Chondrocyte (in vitro differentiated cells): ENCODE measurements at places on chromosomes 2 and 18. TPM values are rescaled to one million over a fixed set of nuclear protein-coding genes. Genes with fewer than 3 reads are reported as not detected.

Gene TEX44
- total RNA-seq = not detected in 3 replicates

Gene NYAP2
- total RNA-seq = 0.05 TPM in 1 of 3 replicates, not detected in the others

Gene MYO7B
- total RNA-seq = 0.02 to 0.31 TPM in 2 of 3 replicates, not detected in the other

Gene TDRD15
- 0.07 to 0.12 TPM (median 0.10 TPM) in 3 replicates for total RNA-seq

Gene SPATS2L
- 233 to 237 TPM (median 233 TPM) in 3 replicates for total RNA-seq

Gene MDH1
- 93.9 to 114 TPM (median 103 TPM) in 3 replicates for total RNA-seq

GRCh38 chr2:142315346-142315745 lies 184.5 kb upstream of the LRP1B start:
- no peaks in the 10 kb centered on the region for H3K27me3 ChIP-seq
- H3K4me3 ChIP-seq = no peak overlapping the region
- H3K27ac ChIP-seq = peak overlapping the region; percentile 17
- DNase-seq = no peak
- H3K36me3 ChIP-seq = no peaks in the 10 kb centered on the region

DNA sequence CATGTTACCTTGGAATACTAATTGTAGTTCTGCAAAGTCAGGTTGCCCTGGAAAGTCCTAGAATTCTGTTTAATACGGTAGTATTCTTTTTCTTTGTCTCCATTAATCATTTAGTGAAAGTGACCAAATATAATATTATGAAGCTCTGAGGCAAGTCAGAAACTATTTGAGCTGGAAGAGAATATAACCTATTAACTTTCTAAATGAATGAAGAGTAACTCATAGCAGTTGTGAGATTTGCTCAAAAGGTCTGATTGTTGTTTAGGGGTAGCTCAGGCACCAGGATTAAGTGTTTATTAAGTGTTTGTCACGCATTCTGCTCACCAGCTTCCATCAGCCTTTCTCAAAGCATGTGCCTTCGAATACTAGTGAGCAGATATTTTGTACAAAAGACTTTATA lies 46.7 kb upstream of the SERPINE2 start:
- no peak for DNase-seq
- H3K4me3 ChIP-seq = no peak overlapping the region
- peak overlapping the region; percentile 34 for H3K27ac ChIP-seq
- H3K4me1 ChIP-seq = peaks cover 27% of the 10 kb centered on the region
- no peaks in the 10 kb centered on the region for H3K36me3 ChIP-seq
- no peaks in the 10 kb centered on the region for H3K27me3 ChIP-seq

DNA sequence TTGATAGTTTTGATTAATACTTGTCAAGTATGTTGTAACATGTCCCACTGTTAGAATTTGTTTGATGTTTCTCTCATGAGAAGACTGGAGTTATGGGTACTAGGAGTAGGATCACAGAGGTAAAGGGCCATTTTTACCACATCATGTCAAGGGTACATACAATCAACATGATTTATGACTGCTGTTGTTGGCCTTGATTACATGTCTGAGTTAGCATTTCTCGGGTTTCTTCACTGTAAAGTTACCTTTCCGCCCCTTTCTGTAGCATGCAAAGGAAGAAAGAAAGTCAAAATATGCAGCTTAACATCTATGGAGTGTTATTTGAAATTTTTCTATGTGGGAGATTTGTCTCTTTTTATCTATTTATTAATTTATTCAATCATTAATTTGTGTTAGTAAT lies 1456.4 kb downstream of the SUCLG1 start:
- peaks cover 5% of the 10 kb centered on the region for H3K4me1 ChIP-seq
- no peak for DNase-seq
- peaks cover 4% of the 10 kb centered on the region for H3K27me3 ChIP-seq
- H3K4me3 ChIP-seq = no peak overlapping the region
- H3K36me3 ChIP-seq = no peaks in the 10 kb centered on the region
- H3K27ac ChIP-seq = no peak overlapping the region

DNA sequence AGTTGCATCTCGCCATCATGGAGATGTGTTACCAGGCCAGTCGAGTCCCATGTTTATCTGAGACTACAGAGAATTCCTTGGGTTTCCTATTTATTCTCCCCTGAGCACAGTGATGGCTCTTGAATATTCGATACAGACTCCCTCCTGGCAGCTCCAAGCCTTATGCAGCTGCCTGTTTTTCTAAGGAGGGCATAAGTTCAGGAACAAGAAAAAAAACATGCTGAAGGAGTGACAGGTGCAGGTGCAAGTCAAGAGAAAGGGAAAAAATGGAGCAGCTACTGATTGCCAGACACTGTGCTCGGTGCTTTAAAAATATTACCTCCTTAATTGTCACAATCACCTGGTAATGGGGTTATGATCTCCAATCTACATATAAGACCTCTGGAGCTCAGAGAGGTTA lies 177.2 kb upstream of the DPP10 start:
- peaks cover 3% of the 10 kb centered on the region for H3K27me3 ChIP-seq
- DNase-seq = no peak
- no peaks in the 10 kb centered on the region for H3K4me1 ChIP-seq
- no peaks in the 10 kb centered on the region for H3K36me3 ChIP-seq
- no peak overlapping the region for H3K27ac ChIP-seq
- no peak overlapping the region for H3K4me3 ChIP-seq

- DNase-seq = no peak
- no peak overlapping the region for H3K4me3 ChIP-seq
- no peaks in the 10 kb centered on the region for H3K36me3 ChIP-seq
- peak overlapping the region; percentile 17 for H3K27ac ChIP-seq
These were observed 144.1 kb downstream of the EVA1A start for GRCh38 chr2:75416420-75417342.

GRCh38 chr2:85996591-85996990 lies 107.8 kb upstream of the ST3GAL5 start:
- H3K36me3 ChIP-seq = peaks cover 2% of the 10 kb centered on the region
- peaks cover 67% of the 10 kb centered on the region for H3K4me1 ChIP-seq
- H3K4me3 ChIP-seq = no peak overlapping the region
- peak; percentile 47 for DNase-seq

DNA sequence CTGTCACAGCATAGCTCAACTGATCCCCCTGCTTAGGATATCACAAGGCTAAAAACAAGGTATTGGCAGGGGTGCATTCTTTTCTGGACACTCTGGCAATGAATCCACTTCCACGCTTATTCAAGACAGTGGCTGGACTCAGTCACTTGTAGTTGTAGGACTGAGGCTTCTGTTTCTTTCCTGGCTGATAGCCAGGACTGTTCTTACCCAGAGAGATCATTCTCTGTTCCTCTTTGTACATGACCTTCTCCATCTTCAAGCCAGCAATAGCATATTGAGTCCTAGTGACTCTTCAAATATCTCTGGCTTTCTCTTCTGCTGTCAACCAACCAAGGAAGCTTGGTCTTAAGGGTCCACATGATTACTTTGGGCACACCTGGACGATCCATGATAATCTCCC lies 241.3 kb downstream of the RBM43 start:
- no peak overlapping the region for H3K27ac ChIP-seq
- H3K36me3 ChIP-seq = no peaks in the 10 kb centered on the region
- H3K27me3 ChIP-seq = no peaks in the 10 kb centered on the region
- H3K4me3 ChIP-seq = no peak overlapping the region
- no peak for DNase-seq

DNA sequence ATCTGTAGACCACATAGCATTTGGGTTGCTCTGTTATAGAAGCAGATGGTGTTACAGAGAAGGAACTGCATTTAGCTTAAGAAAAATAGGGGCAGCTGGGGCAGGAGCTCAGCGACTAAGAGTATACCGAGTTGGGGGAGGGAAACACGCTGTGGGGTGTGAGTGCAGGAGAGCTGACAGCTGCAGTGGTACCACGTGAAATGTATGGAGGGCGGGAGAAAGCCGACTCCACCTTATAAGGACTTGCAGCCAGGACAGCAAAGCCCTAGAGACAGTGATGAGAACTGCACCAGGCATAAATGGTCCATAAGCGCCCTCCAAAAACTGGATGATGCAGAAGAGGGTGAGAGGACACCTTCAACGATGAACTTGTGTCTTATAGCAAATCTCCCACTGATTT lies 237.6 kb downstream of the PRKCE start:
- H3K27me3 ChIP-seq = no peaks in the 10 kb centered on the region
- DNase-seq = no peak
- no peak overlapping the region for H3K4me3 ChIP-seq
- peaks cover 34% of the 10 kb centered on the region for H3K4me1 ChIP-seq
- no peak overlapping the region for H3K27ac ChIP-seq
- no peaks in the 10 kb centered on the region for H3K36me3 ChIP-seq

- H3K36me3 ChIP-seq = peaks cover 2% of the 10 kb centered on the region
- H3K27me3 ChIP-seq = peaks cover 54% of the 10 kb centered on the region
These were observed 5.1 kb downstream of the CXCR1 start for GRCh38 chr2:218161644-218162043.

- DNase-seq = no peak
- no peaks in the 10 kb centered on the region for H3K4me1 ChIP-seq
- peaks cover 5% of the 10 kb centered on the region for H3K36me3 ChIP-seq
- H3K27me3 ChIP-seq = peaks cover 11% of the 10 kb centered on the region
These were observed 108.4 kb downstream of the MRO start for GRCh38 chr18:50711386-50711785.

GRCh38 chr2:46489423-46490174 lies 10.2 kb downstream of the TMEM247 start:
- H3K4me1 ChIP-seq = peaks cover 38% of the 10 kb centered on the region
- no peak overlapping the region for H3K4me3 ChIP-seq
- peaks cover 2% of the 10 kb centered on the region for H3K27me3 ChIP-seq
- H3K36me3 ChIP-seq = no peaks in the 10 kb centered on the region

DNA sequence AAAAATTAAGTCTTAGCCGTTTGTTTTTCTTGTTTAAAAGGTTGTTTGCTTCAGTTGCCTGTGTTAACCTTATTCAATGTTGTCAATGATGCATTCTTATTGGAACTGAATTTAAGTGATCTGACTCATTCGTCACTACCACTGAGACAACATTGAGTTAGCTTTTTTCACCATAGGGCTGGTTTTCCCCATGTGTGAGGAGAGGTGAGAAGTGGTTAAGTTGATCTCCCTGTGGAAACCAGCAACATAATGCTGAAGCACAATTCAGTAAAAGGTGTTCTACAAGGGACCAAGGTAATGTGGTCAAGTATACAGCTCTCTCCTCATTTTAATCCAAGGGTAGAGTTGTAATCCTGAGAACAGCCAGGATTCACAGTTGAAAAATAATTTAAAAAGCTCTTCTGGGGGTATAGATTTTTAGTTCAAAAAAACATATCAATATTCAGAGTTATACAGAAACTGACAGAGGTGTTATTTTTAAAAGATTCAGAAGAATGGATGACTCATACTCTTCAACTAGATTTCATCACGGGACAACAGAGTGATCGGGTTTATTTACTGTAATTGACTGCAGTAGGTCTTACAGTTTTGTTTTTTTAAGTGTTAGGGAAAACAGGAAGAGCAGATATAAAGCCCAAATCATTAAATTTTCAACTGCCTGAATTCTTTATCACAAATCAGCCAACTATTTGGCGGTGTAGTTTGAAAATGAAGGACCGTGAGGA lies 12.6 kb downstream of the NOP58 start:
- peaks cover 4% of the 10 kb centered on the region for H3K36me3 ChIP-seq
- H3K27me3 ChIP-seq = no peaks in the 10 kb centered on the region
- H3K27ac ChIP-seq = peak overlapping the region; percentile 83
- peaks cover 10% of the 10 kb centered on the region for H3K4me1 ChIP-seq
- DNase-seq = no peak

GRCh38 chr18:35707674-35708073 lies 126.1 kb downstream of the GALNT1 start:
- H3K4me1 ChIP-seq = peaks cover 23% of the 10 kb centered on the region
- no peak for DNase-seq
- no peaks in the 10 kb centered on the region for H3K27me3 ChIP-seq
- no peak overlapping the region for H3K4me3 ChIP-seq
- H3K36me3 ChIP-seq = peaks cover 31% of the 10 kb centered on the region

DNA sequence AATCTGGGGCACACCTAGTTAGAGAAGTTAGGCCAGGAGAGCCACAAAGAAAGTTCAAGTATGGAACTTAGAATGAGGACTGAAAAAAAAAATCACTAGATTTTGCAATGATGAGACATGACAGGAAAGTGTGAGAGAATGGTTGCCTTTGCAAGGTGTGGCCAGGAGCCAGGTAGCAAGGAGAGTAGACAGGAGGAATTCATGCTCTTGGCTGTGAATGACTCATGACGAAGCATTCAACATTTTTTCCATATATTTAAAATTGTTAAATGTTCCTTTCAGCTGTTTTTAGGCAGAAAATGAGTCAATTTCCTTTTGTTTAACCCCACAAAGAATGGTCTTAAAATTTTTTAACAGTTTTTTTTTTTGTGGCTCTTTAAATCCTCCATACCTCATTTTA lies 636.9 kb downstream of the PLCL1 start:
- no peak overlapping the region for H3K27ac ChIP-seq
- H3K4me1 ChIP-seq = no peaks in the 10 kb centered on the region
- no peak for DNase-seq
- peaks cover 7% of the 10 kb centered on the region for H3K27me3 ChIP-seq
- no peak overlapping the region for H3K4me3 ChIP-seq

DNA sequence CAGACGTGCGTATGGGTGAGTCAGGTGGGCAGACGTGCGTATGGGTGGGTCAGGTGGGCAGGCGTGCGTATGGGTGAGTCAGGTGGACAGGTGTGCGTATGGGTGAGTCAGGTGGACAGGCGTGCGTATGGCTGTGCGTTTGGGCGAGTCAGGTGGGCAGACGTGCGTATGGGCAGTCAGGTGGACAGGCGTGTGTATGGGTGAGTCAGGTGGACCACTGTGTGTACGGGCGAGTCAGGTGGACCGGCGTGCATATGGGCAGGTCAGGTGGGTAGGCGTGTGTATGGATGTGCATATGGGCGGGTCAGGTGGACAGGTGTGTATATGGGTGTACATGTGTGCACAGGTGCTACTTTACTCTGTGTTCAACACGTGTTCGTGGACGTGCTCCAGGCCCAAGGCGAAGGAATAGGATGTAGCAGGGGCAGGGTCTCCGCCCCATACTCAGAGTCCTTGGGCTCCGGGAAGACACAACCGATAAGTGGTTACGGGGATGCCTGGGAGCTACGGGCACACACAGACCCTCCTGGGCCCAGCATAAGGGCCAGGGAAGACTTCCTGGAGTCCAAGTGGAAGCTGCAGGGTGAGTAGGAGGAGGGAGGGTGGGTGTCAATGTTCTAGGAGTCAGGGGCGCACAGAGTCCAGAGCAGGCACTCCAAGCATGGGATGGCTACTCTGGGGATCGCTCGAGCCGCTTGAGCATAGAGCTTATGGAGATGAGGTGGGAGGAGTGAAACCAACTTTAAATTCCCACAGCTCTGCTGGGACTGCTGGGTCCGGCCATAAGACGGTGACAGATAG lies 27.1 kb upstream of the KLF11 start:
- H3K4me1 ChIP-seq = no peaks in the 10 kb centered on the region
- H3K27me3 ChIP-seq = peaks cover 16% of the 10 kb centered on the region
- peak; percentile 42 for DNase-seq
- H3K27ac ChIP-seq = no peak overlapping the region

- DNase-seq = no peak
- H3K4me1 ChIP-seq = peaks cover 59% of the 10 kb centered on the region
- H3K27me3 ChIP-seq = no peaks in the 10 kb centered on the region
- H3K36me3 ChIP-seq = no peaks in the 10 kb centered on the region
- peak overlapping the region; percentile 86 for H3K27ac ChIP-seq
- no peak overlapping the region for H3K4me3 ChIP-seq
These were observed 129.5 kb upstream of the PELI1 start for GRCh38 chr2:64273524-64274398.
